ENCODE measurements at places on chromosomes 4 and X. TPM values are rescaled to one million over a fixed set of nuclear protein-coding genes. Genes with fewer than 3 reads are reported as not detected.

- no peak for DNase-seq
These were observed 40.9 kb upstream of the IL13RA2 start for GRCh38 chrX:115058276-115058675.

ESX1 gene
- total RNA-seq, result not detected

DNA sequence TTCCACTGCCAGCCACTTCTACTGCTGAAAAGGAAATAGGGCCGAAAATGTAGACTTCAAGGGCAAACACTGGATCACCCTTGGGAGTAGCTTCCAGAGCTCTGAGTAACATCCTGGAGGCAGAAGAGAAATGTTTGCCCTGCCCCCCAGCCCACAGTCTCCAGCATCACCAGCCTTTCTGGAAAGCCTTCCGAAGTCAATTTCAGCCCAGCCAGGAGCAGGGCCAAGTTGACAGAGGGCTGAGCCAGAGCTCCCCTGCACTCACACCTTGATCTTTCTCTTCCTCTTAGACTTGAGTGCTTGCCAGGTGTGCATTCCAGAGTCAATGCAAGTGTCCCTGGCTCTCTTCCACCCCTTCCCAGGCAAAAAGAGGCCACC lies 35.2 kb downstream of the SLC25A5 start:
- peak; percentile 80 for DNase-seq

CSAG2 gene
- total RNA-seq, result not detected

- no peak for DNase-seq
These were observed 30.9 kb upstream of the CDKN2AIP start for GRCh38 chr4:183413234-183414200.

DNA sequence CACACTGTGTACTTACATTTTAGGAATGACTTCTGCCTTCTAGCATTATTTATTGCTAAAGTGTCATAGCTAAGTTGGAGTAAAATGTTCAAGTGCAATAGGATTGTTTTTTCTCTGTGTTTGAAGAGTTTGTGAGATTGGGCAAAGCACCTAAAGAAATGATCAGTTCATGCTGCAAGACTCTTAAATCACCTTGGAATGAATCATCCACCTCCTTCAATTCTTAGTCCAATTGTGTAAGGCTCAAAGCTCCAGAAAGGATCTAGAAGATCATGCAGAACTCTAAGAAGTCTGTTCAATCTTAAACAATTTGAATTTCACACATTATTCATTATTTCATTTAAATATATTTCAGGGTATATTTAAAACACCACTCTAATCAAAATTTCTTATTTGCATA lies 137.1 kb downstream of the AMELX start:
- no peak for DNase-seq

- DNase-seq, result no peak
These were observed 12.4 kb downstream of the PSAPL1 start for GRCh38 chr4:7422151-7422897.

GRCh38 chr4:182536221-182536811 lies 293.1 kb downstream of the TENM3 start:
- DNase-seq, result no peak

GRCh38 chr4:77284036-77284435 lies 127.0 kb downstream of the CCNG2 start:
- DNase-seq, result no peak

GRCh38 chr4:53974561-53974960 lies 89.8 kb downstream of the CHIC2 start:
- no peak for DNase-seq

CT55 gene
- total RNA-seq, result not detected

DDX3X gene
- 308 TPM for total RNA-seq

GRCh38 chrX:13285229-13285628 lies 34.6 kb downstream of the ATXN3L start:
- DNase-seq, result no peak

GRCh38 chr4:30950737-30951136 lies 230.6 kb downstream of the PCDH7 start:
- DNase-seq, result peak; percentile 3

AWAT2 gene
- not detected for total RNA-seq

MAEA gene
- total RNA-seq, result 59.6 TPM

GRCh38 chr4:102321260-102321995 lies 23.9 kb downstream of the SLC39A8 start:
- no peak for DNase-seq

GRCh38 chr4:107774681-107775080 lies 50.1 kb upstream of the SGMS2 start:
- DNase-seq, result no peak

CDKL2 gene
- 2.7 TPM for total RNA-seq

FAM47E gene
- total RNA-seq, result 0.57 TPM

HPGDS gene
- not detected for total RNA-seq

DNA sequence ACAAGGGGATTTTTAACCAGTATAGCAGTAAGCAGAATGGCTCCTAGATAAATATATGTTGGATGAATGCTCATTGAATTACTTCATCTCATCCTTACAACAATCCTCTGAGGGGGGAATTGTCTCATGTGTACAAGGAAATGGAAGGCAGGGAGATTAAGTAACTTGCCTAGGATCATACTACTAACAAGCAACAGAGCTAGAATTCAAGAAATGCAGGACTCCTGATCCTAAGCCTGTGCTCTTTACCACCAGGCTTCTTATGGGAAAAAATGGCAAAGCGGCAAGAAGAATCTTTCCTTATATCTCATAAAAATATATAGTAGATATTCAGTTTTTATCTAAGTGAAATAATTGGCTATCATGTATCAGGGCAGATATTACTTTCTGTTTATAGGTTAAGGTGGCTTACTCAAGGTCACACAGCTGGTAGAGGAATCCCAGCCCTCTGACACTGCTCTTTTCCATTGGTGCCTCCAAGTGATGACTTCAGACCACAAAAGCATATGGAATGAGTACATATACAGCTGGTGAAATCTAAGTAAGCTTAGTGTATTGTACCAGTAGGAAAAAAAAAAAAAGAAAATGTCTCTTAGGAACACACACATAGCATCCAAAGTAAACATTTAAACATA lies 2.1 kb downstream of the ABHD18 start:
- DNase-seq, result no peak

GRCh38 chrX:19190902-19191301 lies 68.6 kb upstream of the ADGRG2 start:
- no peak for DNase-seq

DNA sequence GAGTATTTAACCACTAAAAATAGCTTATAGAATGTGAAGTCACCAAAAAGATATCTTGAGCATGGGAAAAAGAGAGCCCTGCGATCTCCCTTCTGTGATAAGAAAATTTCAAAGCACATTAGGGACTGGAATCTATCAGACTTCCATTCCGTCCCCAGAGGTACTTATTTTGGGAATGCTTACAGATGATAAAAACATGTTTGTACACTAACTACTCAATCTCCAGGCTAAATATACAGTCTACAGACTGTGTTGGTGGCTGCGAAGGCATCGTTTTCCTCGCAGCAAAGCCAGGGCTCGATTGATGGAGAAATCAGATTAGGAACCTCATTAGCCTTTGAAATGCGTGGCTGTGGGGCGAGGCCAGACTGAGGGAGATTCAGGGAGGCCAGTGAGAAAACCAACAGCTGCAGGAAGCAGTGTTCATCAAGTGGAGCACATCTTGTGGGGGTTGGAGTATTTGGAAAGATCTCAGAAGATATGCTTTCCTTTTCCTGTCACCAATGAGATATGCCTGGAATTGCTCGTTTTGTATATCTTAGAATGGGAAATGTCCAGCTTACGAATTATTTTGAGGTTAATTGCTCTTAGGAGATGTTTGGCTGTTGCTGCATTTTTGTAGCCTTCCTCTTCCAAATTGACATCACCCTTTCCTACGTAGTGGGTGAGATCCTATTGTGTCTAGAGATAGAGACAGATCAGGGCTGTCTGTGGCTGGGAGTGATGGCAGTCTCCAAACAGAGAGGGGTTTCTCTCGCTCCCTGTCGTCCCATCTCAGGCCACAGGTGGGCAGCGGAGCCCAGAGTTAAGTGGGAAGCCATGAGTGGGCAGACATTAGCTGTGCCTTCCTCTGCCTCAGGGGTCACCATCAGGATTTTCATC lies 224.9 kb upstream of the FAT1 start:
- no peak for DNase-seq

- no peak for DNase-seq
These were observed 116.0 kb downstream of the COL25A1 start for GRCh38 chr4:109186458-109186945.

GRCh38 chr4:140427919-140428471 lies 547 bp upstream of the CLGN start:
- DNase-seq, result no peak

- no peak for DNase-seq
These were observed 25.9 kb downstream of the RNF175 start for GRCh38 chr4:153733751-153734448.

DNA sequence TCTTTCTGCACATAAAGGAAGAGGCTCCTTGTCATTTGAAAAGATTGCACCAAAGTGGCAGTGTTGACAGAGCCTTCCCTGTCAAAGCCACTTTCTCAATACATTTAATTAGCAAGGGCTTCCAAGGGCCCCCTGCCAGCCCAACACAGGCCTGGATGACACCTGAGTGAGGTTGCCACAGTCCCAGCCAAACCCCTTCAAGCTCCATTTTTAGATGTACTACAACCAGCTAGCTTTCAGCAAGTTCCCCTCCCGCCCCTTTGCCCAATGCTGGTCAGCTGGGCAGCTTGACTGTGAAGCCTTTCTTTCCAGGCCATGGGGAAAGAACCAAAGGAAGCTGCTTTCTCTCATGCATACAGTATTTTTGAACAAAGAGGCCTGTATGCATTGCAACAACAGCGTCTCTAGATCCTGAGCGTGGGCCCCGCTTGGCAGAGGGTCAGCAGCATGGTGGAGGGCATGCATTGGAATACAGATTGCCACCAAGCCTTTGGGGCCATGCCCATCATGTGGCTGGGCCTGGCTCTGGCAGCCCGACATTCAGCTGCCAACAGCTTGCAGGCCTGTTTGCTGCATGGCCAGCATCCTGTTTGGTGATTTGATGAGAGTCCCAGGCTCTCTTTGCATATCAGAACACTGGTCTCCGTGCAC lies 261.1 kb upstream of the GATB start:
- no peak for DNase-seq

GABRA4 gene
- not detected for total RNA-seq

DNA sequence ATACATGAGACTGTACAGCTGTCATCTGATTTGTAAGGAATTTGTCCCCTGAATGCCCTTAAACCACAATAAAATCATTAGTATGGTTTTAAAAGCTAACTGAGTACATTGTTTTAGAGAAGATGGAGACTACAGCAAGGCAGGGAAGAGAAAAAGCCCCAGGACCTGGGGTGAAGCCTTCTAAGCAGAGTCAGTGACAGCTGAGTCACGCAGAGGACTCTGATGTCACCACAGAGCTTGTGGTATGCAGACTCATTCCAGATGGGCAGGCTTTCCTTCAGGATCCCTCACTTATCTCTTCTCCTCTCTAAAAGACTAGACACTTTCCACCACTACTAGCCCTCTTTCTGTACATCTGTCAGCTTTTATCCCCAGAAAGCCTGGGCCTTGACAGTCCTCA lies 97.1 kb upstream of the ATOH1 start:
- no peak for DNase-seq

DNA sequence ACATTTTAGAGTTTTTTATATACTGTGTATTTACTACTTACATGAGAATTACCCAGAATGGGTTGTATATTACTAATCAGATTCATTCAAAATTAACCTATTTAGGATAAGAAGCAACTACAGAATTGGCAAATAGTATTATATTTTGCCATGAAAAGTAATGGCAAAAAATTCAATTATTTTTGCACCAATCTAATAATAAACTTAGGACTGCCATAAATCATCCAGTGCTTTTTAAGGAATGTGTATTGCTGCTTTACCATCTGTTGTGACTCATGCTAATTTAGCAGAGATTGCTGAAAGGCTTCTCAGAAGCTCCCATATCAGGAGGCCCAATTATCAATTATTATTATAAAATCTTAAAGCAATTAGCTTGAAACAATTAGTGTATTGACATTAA lies 24.0 kb downstream of the NPY2R start:
- DNase-seq, result no peak

ETDB gene
- total RNA-seq, result not detected

UGT2B11 gene
- not detected for total RNA-seq

DNA sequence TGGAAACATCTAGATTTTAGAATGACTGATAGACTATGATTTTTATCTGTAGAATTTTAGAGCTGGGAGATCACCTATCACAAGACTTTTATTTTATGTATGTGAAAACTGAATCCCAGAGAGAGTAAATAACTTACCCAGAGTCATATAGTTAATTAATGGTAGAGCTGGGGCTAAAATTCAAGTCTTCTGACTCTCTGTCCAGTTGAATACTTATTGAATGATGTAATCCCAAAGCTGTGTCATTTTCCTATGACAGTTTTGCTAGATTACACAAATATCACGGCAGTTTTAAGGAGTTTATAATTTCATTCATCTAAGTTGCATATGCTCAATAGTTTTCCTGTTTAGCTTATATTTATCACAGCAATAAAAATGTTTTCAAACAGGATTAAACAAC lies 6.7 kb downstream of the NRK start:
- no peak for DNase-seq

FRAS1 gene
- 29.4 TPM for total RNA-seq

GRCh38 chr4:211033-211511 lies 86.8 kb downstream of the ZNF718 start:
- DNase-seq, result no peak

DNA sequence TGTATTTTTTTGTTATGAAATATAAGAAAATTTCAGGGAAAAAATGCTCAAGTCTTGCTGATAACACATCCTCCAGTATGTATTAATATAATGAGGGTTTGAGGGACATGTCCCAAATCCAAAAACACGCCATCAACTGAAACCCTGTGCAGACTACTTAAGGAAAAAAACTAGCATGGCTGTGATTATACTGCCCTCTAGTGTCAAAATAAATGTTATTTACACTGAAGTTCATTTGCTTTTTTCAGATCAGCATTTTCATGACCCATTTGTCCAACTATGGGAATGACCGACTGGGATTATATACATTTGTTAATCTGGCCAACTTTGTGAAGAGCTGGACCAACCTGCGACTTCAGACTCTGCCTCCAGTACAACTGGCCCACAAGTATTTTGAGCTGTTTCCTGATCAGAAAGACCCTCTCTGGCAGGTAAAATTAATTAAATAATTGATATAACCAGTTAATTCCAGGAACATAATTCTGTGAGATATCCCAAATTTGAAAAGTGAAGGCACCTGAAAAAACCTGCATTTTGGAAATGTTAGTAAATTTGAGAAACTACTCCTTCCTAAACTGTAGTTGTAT lies 128.5 kb downstream of the PRSS12 start:
- DNase-seq, result no peak

KIF4A gene
- 30.9 TPM for total RNA-seq

GRCh38 chrX:153944140-153944799 lies at the start of gene RENBP:
Gene RENBP, minus strand, starts transcription at chrX:153944643. Its CDS starts 33 bp downstream, at chrX:153944610.
- DNase-seq, result no peak

MTTP gene
- 0.22 TPM for total RNA-seq

Measured in Calu3 (cell line).